PC-9 (cell line): ENCODE measurements at places on chromosomes 5 and 9. TPM values are rescaled to one million over a fixed set of nuclear protein-coding genes. Genes with fewer than 3 reads are reported as not detected.

GRCh38 chr5:135700731-135701130 lies 121.9 kb upstream of the CXCL14 start:
- H3K27me3 ChIP-seq: peaks cover 32% of the 10 kb centered on the region
- H3K27ac ChIP-seq: no peak overlapping the region
- no peaks in the 10 kb centered on the region for H3K36me3 ChIP-seq
- H3K4me1 ChIP-seq: no peaks in the 10 kb centered on the region
- DNase-seq: no peak

- H3K4me1 ChIP-seq: no peaks in the 10 kb centered on the region
- H3K36me3 ChIP-seq: no peaks in the 10 kb centered on the region
- H3K27ac ChIP-seq: no peak overlapping the region
- H3K4me3 ChIP-seq: no peak overlapping the region
These were observed 213.9 kb downstream of the PBX3 start for GRCh38 chr9:125961072-125961471.

DNA sequence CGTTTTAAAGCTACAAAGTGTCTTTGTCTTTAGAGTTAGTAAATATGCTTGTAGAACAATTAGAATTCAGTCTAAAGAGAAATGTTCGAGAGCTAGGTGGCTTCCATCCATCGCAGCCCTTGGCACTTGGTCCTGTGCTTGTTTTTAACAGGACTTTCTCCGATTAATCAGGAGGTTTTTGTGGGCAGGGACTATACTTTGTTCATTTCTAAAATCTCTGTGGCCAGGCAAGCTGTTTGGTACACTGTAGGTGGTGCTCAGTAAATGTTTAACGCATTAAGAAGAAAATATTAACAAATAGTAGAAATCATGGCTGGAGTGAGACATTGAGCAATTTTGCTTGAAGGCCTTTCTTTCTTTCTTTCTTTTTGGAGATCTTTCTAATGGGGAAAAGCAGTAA lies 20.8 kb downstream of the AGXT2 start:
- DNase-seq: no peak
- no peaks in the 10 kb centered on the region for H3K36me3 ChIP-seq
- peaks cover 84% of the 10 kb centered on the region for H3K27me3 ChIP-seq
- H3K27ac ChIP-seq: no peak overlapping the region
- no peak overlapping the region for H3K4me3 ChIP-seq

CCDC192 gene
- total RNA-seq: not detected in 2 replicates

GRCh38 chr9:136377341-136378169 lies 4.1 kb upstream of the CARD9 start:
- no peak for DNase-seq
- H3K4me1 ChIP-seq: peaks cover 16% of the 10 kb centered on the region
- no peaks in the 10 kb centered on the region for H3K36me3 ChIP-seq

PCDHB7 gene
- not detected in 2 replicates for total RNA-seq

DNA sequence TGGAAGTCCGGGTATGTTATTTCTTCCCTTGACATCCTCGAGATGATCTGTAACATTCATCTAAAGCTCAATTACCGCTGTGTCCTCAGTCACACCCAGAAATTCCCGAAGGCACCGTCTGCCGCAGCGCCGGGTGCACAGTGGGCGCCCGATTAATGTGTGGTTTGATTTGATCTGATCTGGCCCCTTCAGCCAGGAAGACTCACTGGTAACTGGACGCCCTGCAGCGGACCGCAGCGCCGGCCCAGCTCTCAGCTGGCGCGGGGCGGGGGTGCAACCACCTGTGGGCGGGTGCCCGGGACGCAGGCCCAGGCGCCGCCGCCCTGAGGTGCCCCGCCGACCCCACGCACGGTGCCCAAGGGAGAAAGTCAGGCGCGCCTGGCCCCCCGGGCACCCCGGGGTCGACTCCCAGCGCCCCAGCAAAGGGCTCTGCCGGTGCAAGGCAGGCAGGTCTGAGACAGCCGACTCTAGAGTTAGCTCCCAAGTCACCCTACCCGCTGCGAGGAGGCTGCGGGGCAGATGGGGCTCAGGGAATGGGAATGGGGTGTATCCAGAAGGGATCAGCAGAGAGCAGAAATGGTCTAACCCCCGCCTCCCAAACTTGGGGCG lies 1.7 kb downstream of the EPB41L4B start:
- H3K4me1 ChIP-seq: peaks cover 53% of the 10 kb centered on the region
- H3K27me3 ChIP-seq: no peaks in the 10 kb centered on the region
- H3K36me3 ChIP-seq: no peaks in the 10 kb centered on the region
- H3K27ac ChIP-seq: no peak overlapping the region
- no peak for DNase-seq

GRCh38 chr5:134132372-134133187 lies 18.1 kb downstream of the TCF7 start:
- H3K4me1 ChIP-seq: no peaks in the 10 kb centered on the region
- H3K27ac ChIP-seq: no peak overlapping the region
- H3K4me3 ChIP-seq: no peak overlapping the region
- H3K27me3 ChIP-seq: no peaks in the 10 kb centered on the region

DNA sequence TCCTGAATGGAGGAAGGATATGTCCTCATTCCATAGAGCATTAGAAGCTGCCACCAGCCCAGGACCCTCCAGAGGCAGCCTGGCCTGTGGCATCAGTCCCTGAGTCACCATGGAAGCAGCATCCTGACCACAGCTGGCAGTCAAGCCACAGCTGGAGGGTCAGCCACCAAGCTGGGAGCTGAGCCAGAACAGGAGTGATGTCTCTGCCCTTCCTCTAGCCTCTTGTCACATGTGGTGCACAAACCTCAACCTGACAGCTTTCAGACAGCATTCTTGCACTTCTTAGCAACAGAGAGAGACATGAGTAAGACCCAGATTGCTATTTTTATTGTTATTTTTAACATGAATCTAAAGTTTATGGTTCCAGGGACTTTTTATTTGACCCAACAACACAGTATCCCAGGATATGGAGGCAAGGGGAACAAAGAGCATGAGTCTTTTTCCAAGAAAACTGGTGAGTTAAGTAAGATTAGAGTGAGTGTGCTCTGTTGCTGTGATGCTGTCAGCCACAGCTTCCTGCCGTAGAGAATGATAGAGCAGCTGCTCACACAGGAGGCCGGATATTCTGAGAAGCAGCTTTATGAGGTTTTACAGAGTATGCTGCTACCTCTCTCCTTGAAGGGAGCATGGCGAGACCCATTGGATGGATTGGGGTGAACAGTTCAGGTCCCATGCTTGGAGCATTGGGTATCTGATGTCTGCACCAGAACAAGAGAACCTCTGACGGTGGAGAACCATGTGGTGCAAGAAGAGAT lies 13.0 kb upstream of the CYFIP2 start:
- H3K4me1 ChIP-seq: no peaks in the 10 kb centered on the region
- no peak overlapping the region for H3K27ac ChIP-seq
- H3K4me3 ChIP-seq: no peak overlapping the region

PCDHB14 gene
- 0.07 TPM in 1 of 2 replicates, not detected in the other for total RNA-seq

DNA sequence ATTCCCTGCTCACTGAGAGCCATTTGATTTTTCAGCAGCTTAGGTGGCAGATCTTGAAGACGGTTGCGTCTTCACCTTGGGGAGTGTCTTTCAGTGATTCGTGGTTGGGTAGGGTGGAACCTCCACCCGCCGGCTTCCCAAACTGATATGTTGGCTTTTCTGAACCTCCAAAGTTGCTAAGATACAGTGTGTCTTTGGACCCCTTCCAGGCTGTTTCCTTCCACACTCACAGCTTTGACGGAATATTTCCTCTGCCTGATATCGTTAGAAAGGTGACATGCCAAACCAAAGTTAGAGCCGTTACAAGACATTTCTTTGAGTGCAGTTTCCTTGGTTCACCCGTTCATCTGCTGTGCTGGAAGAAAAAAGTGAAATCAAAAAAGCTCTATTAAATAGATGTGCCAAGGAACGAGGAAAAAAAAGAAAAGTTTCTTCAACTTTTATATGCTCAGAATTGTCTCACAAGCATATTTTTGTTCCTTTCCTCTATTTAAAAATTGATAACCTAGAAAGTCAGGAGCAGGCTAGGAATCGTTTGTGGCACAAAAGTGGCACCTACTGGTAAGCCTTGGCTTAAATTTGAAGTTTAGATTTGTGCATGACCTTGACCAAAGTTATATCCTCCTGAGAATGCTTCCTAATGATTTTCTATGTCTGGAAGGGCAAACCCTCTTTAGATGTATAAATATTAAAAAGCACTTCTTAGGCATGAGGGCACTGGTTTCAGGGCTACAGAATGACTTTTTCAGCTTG lies 270.7 kb upstream of the WWC1 start:
- H3K4me1 ChIP-seq: no peaks in the 10 kb centered on the region
- H3K27ac ChIP-seq: no peak overlapping the region
- H3K36me3 ChIP-seq: no peaks in the 10 kb centered on the region
- H3K27me3 ChIP-seq: peaks cover 71% of the 10 kb centered on the region

- H3K4me3 ChIP-seq: no peak overlapping the region
- peak overlapping the region; percentile 63 for H3K27ac ChIP-seq
- H3K36me3 ChIP-seq: no peaks in the 10 kb centered on the region
- H3K4me1 ChIP-seq: peaks cover 46% of the 10 kb centered on the region
- no peaks in the 10 kb centered on the region for H3K27me3 ChIP-seq
- DNase-seq: peak; percentile 93
These were observed 18.2 kb upstream of the DCP2 start for GRCh38 chr5:112958093-112959088.

DNA sequence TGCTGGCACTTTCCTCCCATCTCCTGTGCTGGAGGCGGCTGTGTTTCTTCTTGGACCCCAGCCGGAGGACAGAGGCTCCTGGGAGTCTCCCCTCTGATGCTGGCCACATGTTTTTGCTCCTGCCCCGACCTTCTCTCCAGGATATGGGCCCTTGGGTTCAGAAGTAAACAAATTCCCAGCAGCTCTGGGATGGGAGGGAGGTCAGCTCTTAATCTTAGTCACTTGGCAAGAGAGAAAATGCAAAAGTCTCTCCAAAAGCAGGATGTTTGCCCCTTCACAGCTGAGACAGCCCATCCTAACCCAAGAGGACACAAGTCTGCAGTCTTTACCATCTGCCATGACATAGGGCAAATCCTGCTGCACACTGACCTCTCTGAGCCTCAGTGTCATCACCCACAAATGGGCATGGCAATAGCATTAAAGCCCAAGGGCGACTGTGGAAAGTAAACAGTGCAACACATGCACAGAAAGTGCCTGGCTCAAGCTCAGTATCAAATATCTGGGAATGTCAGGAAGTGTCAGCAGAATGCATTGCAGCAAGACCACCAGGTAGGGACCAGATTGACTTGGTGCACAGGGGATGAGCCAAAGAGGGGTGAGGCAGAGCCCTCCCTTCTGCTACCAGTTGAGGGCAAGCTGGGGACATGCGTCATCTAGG lies 117.0 kb upstream of the CXCL14 start:
- H3K4me1 ChIP-seq: no peaks in the 10 kb centered on the region
- no peak overlapping the region for H3K4me3 ChIP-seq
- no peak for DNase-seq
- H3K36me3 ChIP-seq: no peaks in the 10 kb centered on the region
- H3K27me3 ChIP-seq: peaks cover 65% of the 10 kb centered on the region

PHYKPL gene
- total RNA-seq: 61.3 and 73.7 TPM in 2 replicates

- no peak overlapping the region for H3K27ac ChIP-seq
- H3K36me3 ChIP-seq: no peaks in the 10 kb centered on the region
- 0 out of 2 replicates have a peak, but pooled peaks cover 1% of the 10 kb centered on the region for H3K4me1 ChIP-seq
- H3K27me3 ChIP-seq: no peaks in the 10 kb centered on the region
These were observed 140.8 kb upstream of the OTULINL start for GRCh38 chr5:14440582-14441431.

- no peak overlapping the region for H3K4me3 ChIP-seq
- no peaks in the 10 kb centered on the region for H3K27me3 ChIP-seq
- no peak for DNase-seq
- no peak overlapping the region for H3K27ac ChIP-seq
- no peaks in the 10 kb centered on the region for H3K36me3 ChIP-seq
These were observed 157.8 kb upstream of the PTGER4 start for GRCh38 chr5:40521925-40522324.

CDC23 gene
- total RNA-seq: 40.5 and 42.4 TPM in 2 replicates

GMCL2 gene
- total RNA-seq: not detected in 2 replicates

- H3K27ac ChIP-seq: peak overlapping the region; percentile 100
- H3K4me1 ChIP-seq: peaks cover 87% of the 10 kb centered on the region
- DNase-seq: peak; percentile 96
- H3K27me3 ChIP-seq: no peaks in the 10 kb centered on the region
These were observed 37.7 kb upstream of the STXBP1 start for GRCh38 chr9:127574072-127574993.

ARSI gene
- 2.6 and 3.2 TPM in 2 replicates for total RNA-seq
